PC-9 (cell line): ENCODE measurements at places on chromosomes 1 and 21. TPM values are rescaled to one million over a fixed set of nuclear protein-coding genes. Genes with fewer than 3 reads are reported as not detected.
A peak's percentile ranks its signal among the peaks of the same experiment; 100 is the strongest.

- no peak overlapping the region for H3K4me3 ChIP-seq
- no peaks in the 10 kb centered on the region for H3K36me3 ChIP-seq
- no peaks in the 10 kb centered on the region for H3K27me3 ChIP-seq
- no peaks in the 10 kb centered on the region for H3K4me1 ChIP-seq
Measured at GRCh38 chr21:36249576-36250422, 70.2 kb upstream of the MORC3 start.

DNA sequence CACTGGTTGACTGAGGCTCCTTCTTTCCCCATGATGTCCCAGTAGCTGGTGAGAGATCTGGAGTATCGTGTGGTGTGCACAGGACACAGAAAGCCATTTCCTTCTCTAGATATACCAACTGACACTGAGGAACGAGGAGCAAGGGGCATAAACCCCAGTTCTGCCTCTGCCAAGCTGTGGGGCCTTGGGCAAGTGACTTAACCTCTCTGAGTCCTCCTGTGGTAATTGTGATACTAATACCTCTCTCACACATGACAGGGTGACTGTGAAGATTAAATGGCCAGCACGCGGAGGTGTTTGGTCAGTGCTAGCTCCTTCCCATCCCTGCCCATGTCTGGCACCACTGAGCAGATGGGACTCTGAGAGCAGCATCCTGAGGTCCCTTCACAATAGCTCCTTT lies 26.3 kb upstream of the TCEA3 start:
- H3K27ac ChIP-seq = no peak overlapping the region
- H3K36me3 ChIP-seq = no peaks in the 10 kb centered on the region
- no peaks in the 10 kb centered on the region for H3K27me3 ChIP-seq
- no peak overlapping the region for H3K4me3 ChIP-seq

GRCh38 chr1:76065270-76065669 lies 9.3 kb upstream of the ST6GALNAC3 start:
- H3K27ac ChIP-seq = no peak overlapping the region
- no peaks in the 10 kb centered on the region for H3K36me3 ChIP-seq
- no peak overlapping the region for H3K4me3 ChIP-seq
- no peak for DNase-seq
- no peaks in the 10 kb centered on the region for H3K27me3 ChIP-seq

- no peak overlapping the region for H3K4me3 ChIP-seq
- H3K4me1 ChIP-seq = peaks cover 8% of the 10 kb centered on the region
- no peaks in the 10 kb centered on the region for H3K36me3 ChIP-seq
- peak; percentile 54 for DNase-seq
- no peak overlapping the region for H3K27ac ChIP-seq
Measured at GRCh38 chr21:30240661-30241060, 24.8 kb upstream of the CLDN8 start.

DNA sequence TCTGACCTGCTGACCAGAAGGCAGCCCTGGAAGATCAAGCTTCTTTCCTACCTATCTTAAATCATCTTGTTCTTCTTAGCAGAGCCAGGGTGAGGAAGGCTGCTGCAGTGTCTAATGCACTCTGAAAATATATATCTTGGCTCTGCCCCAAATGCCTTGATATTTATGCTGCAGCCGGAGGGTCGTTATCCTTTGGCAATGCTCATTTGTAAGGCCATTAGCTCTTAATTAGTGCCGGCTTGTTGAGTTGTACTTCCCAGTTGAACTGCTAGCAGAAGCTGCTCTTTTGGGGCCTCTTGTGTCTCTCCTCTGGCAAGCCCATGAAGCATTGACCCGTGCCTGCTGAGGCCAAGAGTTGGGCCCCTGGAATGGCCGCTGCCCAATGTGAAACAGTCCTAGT lies 4.2 kb upstream of the GNL2 start:
- no peak overlapping the region for H3K4me3 ChIP-seq
- H3K27me3 ChIP-seq = peaks cover 20% of the 10 kb centered on the region
- no peak for DNase-seq
- H3K36me3 ChIP-seq = no peaks in the 10 kb centered on the region
- H3K4me1 ChIP-seq = peaks cover 2% of the 10 kb centered on the region

GRCh38 chr1:23291706-23292105 lies 52.4 kb downstream of the HNRNPR start:
- DNase-seq = no peak
- no peaks in the 10 kb centered on the region for H3K36me3 ChIP-seq
- no peaks in the 10 kb centered on the region for H3K4me1 ChIP-seq
- no peak overlapping the region for H3K27ac ChIP-seq
- no peak overlapping the region for H3K4me3 ChIP-seq

DNA sequence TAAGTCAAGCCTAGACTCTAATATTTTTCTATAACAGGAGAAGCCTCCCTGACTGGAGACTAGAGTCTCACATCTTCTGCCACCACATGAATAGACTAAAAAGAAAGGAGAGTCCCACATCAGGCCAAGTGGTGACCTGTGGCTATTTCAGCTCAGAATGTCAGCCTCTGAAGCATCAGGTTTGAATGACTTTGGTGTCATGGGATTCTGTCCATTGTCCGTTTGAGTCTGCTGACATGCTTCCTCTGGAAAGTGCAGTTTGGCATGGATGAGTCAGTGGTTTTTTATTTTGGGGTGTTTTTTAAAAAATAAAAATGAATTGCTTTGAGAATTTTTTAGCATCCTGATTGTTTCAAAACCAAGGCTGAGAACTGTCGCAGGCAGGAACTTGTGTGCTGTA lies 19.5 kb downstream of the DYRK3 start:
- no peaks in the 10 kb centered on the region for H3K36me3 ChIP-seq
- no peaks in the 10 kb centered on the region for H3K27me3 ChIP-seq
- H3K4me3 ChIP-seq = no peak overlapping the region
- DNase-seq = no peak
- peaks cover under 1% of the 10 kb centered on the region for H3K4me1 ChIP-seq
- no peak overlapping the region for H3K27ac ChIP-seq

GRCh38 chr1:66147226-66147835 lies 354.6 kb downstream of the PDE4B start:
- no peak overlapping the region for H3K4me3 ChIP-seq
- H3K36me3 ChIP-seq = no peaks in the 10 kb centered on the region
- DNase-seq = no peak
- H3K27ac ChIP-seq = no peak overlapping the region

- H3K36me3 ChIP-seq = no peaks in the 10 kb centered on the region
- H3K27ac ChIP-seq = no peak overlapping the region
- H3K27me3 ChIP-seq = no peaks in the 10 kb centered on the region
- no peaks in the 10 kb centered on the region for H3K4me1 ChIP-seq
Measured at GRCh38 chr1:237527761-237528160, 363.0 kb downstream of the ZP4 start.

GRCh38 chr1:46176211-46176865 lies at the start of gene P3R3URF:
P3R3URF (minus strand) TSS chr1:46176488; CDS start chr1:46176471, 17 bp downstream.
- peak within 1 kb of the TSS; percentile 99 for H3K27ac ChIP-seq
- peak within 1 kb of the TSS; percentile 30; the same call in 1 of the 2 replicates for H3K4me3 ChIP-seq
- H3K36me3 ChIP-seq = no peaks in the 10 kb centered on the region
- no peaks in the 10 kb centered on the region for H3K27me3 ChIP-seq
- DNase-seq = no peak
- H3K4me1 ChIP-seq = peaks cover 74% of the 10 kb centered on the region

- DNase-seq = no peak
- no peaks in the 10 kb centered on the region for H3K36me3 ChIP-seq
- no peaks in the 10 kb centered on the region for H3K27me3 ChIP-seq
- no peak overlapping the region for H3K27ac ChIP-seq
- H3K4me1 ChIP-seq = no peaks in the 10 kb centered on the region
Measured at GRCh38 chr1:116733476-116734365, 20.5 kb upstream of the CD2 start.

GRCh38 chr1:246302711-246303317 lies 204.3 kb downstream of the SMYD3 start:
- no peaks in the 10 kb centered on the region; the same call in 1 of the 2 replicates for H3K4me1 ChIP-seq
- H3K4me3 ChIP-seq = no peak overlapping the region
- no peak overlapping the region for H3K27ac ChIP-seq
- DNase-seq = no peak
- no peaks in the 10 kb centered on the region for H3K36me3 ChIP-seq

GRCh38 chr1:220031287-220031686 lies 15.0 kb downstream of the EPRS1 start:
- DNase-seq = no peak
- no peaks in the 10 kb centered on the region for H3K4me1 ChIP-seq
- no peak overlapping the region for H3K4me3 ChIP-seq

- peaks cover 67% of the 10 kb centered on the region for H3K36me3 ChIP-seq
- H3K27ac ChIP-seq = no peak overlapping the region
- no peak for DNase-seq
Measured at GRCh38 chr1:183550915-183551314, 39.3 kb downstream of the NCF2 start.

DNA sequence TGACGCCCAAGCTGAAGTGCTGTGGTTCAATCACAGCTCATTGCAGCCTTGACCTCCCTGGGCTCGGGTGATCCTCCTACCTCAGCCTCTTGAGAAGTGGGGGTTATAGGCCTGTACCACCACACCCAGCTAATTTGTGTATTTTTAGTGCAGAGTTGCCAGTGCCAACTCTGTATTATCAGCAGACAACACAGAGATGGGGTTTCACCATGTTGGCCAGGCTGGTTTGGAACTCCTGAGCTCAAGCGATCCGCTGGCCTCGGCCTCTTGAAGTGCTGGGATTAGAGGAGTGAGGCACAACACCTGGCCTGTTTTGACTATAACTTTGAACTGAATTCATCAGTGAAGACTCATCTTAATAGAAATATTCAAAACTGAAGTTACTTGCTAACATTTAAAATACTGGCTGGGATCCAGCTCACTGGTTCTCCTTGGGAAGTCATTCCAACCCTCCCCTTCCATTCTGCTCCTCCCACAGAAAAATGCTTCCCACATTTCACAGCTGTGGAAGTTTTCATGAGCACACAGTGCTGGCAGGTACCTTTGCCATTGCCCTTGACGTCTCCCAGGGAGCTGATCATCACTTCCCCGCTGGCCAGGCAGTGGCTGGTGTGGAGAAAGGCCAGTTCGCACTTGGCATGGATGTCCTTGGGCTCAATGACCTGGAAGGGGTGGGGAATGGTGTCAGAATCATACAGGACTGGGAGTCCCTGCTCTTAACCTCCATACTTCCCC lies 4.7 kb downstream of the SELENBP1 start:
- no peak overlapping the region for H3K27ac ChIP-seq
- no peaks in the 10 kb centered on the region; the same call in 1 of the 2 replicates for H3K4me1 ChIP-seq
- H3K4me3 ChIP-seq = no peak overlapping the region
- H3K36me3 ChIP-seq = no peaks in the 10 kb centered on the region

DNA sequence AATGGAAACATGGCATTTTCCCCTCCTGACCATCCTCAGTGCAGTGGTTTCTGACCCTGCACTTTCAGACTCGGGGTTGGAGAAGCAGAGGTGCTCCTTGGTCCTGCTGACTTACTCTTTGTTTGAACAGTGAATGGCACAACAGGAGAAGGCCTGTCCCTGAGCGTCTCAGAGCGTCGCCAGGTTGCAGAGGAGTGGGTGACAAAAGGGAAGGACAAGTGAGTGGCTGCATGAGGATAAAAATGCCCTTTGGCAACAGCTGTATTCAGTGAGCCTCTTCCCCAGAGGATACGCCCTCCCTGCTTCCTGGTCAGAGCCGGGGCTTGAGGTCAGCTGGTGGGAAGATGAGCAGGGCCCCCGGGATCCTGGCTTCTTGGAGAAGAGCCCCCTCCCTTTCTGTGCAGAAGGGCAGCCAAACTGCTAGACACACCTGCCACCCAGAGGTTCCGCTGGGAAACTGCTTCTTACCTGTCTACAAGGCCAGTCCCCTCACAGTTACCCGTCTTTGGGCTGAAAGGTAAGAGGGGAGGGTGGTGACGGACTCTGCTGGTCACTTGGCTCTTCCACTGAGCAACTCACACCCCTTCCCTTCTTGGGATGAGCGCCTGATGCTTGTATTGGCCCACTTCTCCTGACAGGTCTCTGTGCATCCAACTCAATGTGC lies 16.6 kb downstream of the NPL start:
- H3K27ac ChIP-seq = no peak overlapping the region
- no peak for DNase-seq
- H3K36me3 ChIP-seq = no peaks in the 10 kb centered on the region
- H3K4me1 ChIP-seq = peaks cover 9% of the 10 kb centered on the region; the same call in 1 of the 2 replicates
- H3K27me3 ChIP-seq = no peaks in the 10 kb centered on the region

DNA sequence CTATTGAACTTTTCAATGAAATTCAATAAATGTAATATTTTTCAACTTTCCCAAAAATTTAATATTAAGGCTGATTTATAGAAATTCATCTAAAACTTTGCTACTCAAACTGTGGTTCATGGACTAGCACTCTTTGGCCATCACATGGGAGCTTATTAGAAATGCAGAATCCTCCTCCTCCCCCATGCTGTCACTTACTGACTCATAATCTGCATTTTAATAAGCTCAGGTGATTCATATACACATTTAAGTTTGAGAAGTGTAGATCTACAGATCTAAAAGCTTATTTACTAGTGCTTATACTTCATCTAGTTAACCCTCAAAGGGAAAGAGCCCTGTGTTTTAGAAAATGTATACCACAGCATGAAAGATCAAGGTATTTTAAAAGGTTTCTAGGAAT lies 84.3 kb downstream of the HS2ST1 start:
- DNase-seq = no peak
- no peaks in the 10 kb centered on the region for H3K36me3 ChIP-seq
- H3K4me3 ChIP-seq = no peak overlapping the region
- H3K27me3 ChIP-seq = no peaks in the 10 kb centered on the region

DNA sequence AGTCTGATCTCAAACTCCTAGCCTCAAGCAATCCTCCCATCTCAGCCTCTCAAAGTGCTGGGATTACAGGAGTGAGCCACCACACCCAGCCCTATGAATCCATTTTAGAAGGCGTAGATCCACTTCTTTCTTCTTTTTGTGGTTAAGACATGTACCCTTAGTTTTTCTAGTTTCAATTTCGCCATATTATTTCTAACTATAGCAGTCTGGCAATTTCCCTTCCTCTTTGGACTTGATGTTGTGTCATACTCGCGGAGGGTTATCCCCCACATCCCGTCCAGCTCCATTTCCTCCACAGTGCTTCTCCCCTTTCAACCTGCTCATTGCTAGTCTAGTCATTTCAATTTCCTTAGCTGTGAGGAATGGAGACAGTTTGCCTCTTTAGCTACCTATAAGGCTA lies 5.2 kb upstream of the LRRC8D start:
- H3K4me1 ChIP-seq = peaks cover 29% of the 10 kb centered on the region
- no peak overlapping the region for H3K4me3 ChIP-seq
- no peak overlapping the region for H3K27ac ChIP-seq
- DNase-seq = no peak

GRCh38 chr1:219153723-219154122 lies 20.0 kb upstream of the LYPLAL1 start:
- no peaks in the 10 kb centered on the region for H3K4me1 ChIP-seq
- DNase-seq = no peak
- H3K27me3 ChIP-seq = no peaks in the 10 kb centered on the region
- H3K4me3 ChIP-seq = no peak overlapping the region
- H3K36me3 ChIP-seq = no peaks in the 10 kb centered on the region

Gene C1orf185
- total RNA-seq = not detected in 2 replicates

Gene KRTAP26-1
- total RNA-seq = not detected in 2 replicates

Gene ADGRB2
- 15.6 and 28.5 TPM in 2 replicates for total RNA-seq

Gene DISP3
- total RNA-seq = not detected in 2 replicates

Gene BGLAP
- 2.0 and 2.6 TPM in 2 replicates for total RNA-seq

Gene PIK3C2B
- 51.6 and 52.4 TPM in 2 replicates for total RNA-seq

Gene KCNJ6
- total RNA-seq = not detected in 2 replicates

Gene SELENBP1
- total RNA-seq = 11.3 and 18.4 TPM in 2 replicates

Gene C4BPB
- 1.4 and 4.2 TPM in 2 replicates for total RNA-seq

Gene E2F2
- total RNA-seq = 7.6 and 9.0 TPM in 2 replicates

Gene GBP6
- total RNA-seq = 2.0 and 2.2 TPM in 2 replicates

Gene PLEKHN1
- 9.1 and 11.9 TPM in 2 replicates for total RNA-seq

Gene MIB2
- total RNA-seq = 75.0 and 92.8 TPM in 2 replicates

Gene KIF26B
- 0.11 and 0.25 TPM in 2 replicates for total RNA-seq

Gene RCC1
- total RNA-seq = 134 and 156 TPM in 2 replicates

Gene SPRR2F
- not detected in 2 replicates for total RNA-seq

Gene GLMP
- 27.8 and 29.2 TPM in 2 replicates for total RNA-seq

Gene TRPM2
- not detected in 2 replicates for total RNA-seq
